ENCODE measurements at places on chromosomes 1 and 21. TPM values are rescaled to one million over a fixed set of nuclear protein-coding genes. Genes with fewer than 3 reads are reported as not detected.

DNA sequence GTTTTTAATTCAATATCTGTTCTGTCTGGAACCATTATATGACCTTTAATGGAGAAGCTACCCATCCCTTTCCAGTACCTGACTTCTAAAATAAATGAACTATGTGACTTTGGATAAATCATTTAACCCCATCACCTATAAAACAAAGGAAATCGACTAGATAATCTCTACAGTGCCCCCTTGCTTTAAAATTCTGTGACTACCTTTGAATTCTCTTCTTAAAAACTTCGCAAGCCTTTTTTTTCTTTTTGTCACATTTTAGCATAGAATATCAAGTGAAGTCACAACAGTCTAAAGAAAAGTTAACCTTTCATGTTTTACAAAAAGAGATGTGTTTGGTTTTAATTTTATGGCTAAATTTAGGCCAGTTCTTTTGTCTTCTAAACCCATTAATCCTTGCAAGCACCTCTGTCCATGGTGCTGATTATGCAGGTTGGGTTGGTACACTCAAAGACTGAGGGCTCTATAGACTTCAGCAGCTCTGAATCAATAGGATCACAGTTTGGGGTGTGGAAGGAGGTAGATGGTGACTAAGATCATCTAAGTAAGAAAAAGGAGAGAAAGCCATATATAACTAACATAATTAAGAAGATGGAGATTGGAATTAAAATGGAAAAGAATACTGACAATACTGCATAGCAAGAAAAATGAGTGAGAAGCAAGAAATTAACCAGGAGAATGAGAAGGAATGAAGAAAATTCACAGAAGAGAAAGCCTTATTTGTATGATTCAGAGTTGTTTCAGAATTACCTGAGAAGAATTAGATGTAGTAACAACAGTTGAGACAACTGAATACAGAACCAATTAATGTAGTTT lies 59.2 kb downstream of the TBX15 start:
- peak; percentile 70 for DNase-seq

GRCh38 chr1:28766532-28767183 lies 29.9 kb downstream of the YTHDF2 start:
- no peak for DNase-seq

DNA sequence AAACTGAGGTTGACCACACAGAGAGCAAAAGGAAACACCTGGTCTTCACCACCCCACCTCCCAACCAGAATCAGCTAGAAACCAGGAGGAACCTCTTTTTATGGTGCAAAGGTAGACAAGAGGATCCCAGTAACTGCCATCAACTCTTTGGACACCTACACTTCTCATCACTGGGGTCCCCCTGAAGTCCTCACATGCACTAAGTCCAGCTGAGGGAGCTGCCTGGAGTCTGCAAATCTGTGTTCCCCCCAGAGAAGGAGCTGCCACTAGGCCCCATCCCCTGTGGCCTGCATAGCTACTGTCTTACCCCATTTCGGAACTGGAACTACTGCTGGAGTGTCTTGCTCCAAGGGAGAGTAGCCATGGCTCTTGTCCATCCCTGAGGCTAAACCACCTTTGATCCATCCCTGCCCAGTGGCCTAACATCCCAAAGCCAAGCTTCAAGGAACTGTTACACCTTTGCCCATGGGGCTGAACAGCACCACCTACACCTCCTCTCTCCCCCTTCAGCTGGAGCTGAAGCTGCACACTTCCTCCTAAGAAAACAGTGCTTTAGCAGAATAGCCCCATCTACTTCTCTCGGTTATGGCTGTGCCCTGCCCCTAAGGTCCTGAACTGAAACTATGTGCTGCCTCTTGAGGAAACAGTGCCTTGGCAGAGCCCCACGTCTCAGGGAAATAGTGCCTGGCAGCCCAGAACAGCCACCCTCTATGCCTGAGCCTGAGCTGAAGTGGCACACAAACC lies 85.4 kb upstream of the CD53 start:
- no peak for DNase-seq

SELENON gene
- total RNA-seq: 63.1 TPM

- DNase-seq: peak; percentile 15
These were observed 860 bp downstream of the SDC3 start for GRCh38 chr1:30907481-30908315.

DNA sequence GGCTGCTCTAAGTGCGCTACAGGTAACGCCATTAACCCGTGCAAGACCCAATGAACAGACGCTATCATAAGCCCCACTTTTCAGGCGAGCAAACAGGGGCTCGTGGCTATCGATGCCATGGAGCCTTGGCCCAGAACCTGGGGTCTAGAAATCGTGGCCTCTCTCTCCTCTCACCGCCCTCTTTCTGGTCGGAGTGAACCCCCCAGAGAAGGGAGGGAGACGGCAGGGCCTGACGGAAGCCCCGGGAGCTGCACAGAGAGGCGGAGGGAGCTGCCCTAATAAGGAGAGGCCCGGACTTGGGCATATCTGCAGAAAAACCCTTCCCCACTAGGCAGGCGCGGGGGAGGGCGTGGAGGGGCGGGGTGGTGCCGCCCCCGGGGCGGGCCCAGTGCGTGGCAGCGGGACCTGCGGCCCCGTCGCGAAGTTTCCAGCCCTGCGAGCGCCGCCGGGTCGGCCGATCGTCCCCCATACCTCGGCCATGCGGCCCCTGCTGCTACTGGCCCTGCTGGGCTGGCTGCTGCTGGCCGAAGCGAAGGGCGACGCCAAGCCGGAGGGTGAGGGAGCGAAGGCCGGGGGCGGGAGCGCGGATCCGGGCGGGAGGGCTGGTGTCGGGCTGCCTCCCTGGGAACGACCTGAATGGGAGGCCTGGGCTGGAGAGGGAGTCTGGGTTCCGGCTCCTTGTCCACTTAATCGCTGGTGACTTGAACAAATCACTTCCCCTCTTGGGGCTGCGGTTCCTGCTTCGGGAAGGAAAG lies at the start of gene PLOD1:
PLOD1 (plus strand) TSS at position 416 of the 755 bp plus-strand sequence; CDS start at position 479, 63 bp downstream.
- DNase-seq: peak; percentile 94

IGSF3 gene
- 22.7 TPM for total RNA-seq
